Kidney (tissue), 22 donors: ENCODE measurements at places on chromosomes 7 and 10. TPM values are rescaled to one million over a fixed set of nuclear protein-coding genes. Genes with fewer than 3 reads are reported as not detected.

- DNase-seq, result no peak
Observed at GRCh38 chr10:72622271-72622670, 3.6 kb downstream of the MICU1 start.

The NCAPG2 gene
- total RNA-seq, result 6.3 TPM

DNA sequence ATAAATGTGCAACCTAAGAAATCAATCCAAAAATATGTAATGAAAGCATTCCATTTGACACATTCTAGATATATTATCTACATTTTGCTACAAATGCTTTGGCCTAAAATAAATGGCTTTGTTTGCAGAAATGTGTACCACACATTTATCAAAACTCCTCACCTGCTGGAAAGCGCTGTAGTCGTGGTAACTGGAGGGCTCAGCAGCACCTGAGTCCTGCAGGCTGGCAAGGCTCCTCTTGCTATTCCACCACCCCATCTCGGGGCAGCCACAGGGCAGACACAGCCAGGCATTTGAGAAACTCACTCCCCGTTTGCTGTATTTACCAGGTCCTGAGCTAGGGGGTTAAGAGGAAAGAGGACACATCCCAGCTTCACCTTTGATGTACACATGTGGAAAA, 68.1 kb upstream of the TOMM7 start:
- no peak for DNase-seq

The ARMC3 gene
- total RNA-seq, result 5.5 TPM

The PPP1R3C gene
- 20.3 TPM for total RNA-seq

The PLCE1 gene
- 8.7 TPM for total RNA-seq

GRCh38 chr7:29091715-29092114, 54.6 kb downstream of the CPVL start:
- DNase-seq, result peak; percentile 77

The PIP gene
- total RNA-seq, result 0.47 TPM

The COL17A1 gene
- 10.8 TPM for total RNA-seq

DNA sequence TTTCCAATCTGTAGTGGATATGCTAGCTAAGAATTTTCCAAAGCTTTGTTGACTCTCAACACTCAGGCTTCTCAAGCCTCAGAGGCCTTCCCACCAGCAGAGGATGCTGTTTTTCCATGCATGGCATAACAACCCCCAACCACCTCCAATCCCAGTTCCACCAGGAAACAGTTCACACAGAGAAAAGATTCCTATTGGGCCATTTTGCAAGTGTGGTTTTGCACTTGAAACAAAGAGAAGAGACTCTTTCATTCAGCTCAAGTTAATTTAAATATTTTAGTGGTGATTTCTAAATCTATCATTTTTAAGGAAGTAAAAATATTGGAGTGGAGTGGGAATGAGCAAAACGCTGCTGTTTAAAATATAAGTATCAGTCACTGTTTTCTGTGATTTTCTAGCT, 105.6 kb upstream of the COL1A2 start:
- DNase-seq, result peak; percentile 92

DNA sequence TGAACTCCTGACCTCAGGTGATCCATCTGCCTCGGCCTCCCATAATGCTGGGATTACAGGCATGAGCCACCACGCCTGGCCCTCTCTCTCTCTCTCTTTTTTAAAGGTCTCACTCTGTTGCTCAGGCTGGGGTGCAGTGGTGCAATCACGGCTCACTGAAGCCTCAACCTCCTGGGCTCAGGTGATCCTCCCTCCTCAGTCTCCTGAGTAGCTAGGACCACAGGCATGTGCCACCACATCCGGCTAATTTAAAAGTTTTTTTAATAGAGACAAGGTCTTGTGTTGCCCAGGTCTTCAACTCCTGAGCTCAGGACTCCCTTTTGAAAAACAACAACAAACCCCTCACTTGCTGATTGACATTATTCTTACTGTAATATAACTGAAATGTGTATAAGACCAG, 11.6 kb downstream of the PALD1 start:
- no peak for DNase-seq

The SPAM1 gene
- total RNA-seq, result not detected

The C10orf67 gene
- total RNA-seq, result 1.6 TPM

The NEUROG3 gene
- not detected for total RNA-seq

The COL26A1 gene
- 1.2 TPM for total RNA-seq

The OR6B1 gene
- total RNA-seq, result not detected

DNA sequence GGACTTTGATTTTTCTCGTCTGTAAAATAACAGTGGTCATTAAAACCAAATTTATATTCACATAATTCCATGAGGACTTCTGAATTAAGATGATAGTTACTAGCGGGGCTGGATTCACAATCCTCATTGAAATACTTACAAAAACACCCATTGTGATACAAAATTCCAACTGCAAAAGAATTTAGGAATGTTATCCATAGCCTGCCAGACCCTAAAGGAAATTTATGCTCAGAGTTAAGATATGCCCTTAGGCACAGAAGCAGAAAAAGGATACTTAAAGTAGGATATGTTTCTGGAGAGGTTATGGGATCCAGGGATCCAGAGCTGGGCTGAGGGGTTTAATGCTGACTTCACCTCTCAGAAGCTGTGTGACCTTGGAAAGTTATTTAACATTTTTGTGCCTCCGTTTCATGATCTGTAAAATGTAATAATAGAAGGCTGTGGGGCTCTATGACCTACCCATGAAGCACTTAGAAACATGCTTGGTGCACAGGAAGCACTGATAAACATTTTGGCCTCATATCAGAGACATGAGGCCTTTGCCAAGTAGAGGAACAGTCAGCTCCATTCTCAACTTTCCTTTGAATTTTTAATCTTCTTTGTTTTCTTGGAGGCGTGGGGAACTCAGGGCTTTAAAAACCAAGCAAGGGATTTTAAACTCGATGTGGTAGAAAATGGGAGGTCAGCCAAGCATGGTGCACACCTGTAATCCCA, 744.7 kb downstream of the KCNMA1 start:
- DNase-seq, result peak; percentile 13

GRCh38 chr10:104139221-104139620, 17.2 kb downstream of the SFR1 start:
- DNase-seq, result no peak

The PRKG1 gene
- 14.8 TPM for total RNA-seq

The KCP gene
- total RNA-seq, result 44.6 TPM

The HABP2 gene
- total RNA-seq, result 25.6 TPM

The LIPM gene
- not detected for total RNA-seq

The HPSE2 gene
- total RNA-seq, result 3.0 TPM

- no peak for DNase-seq
Observed at GRCh38 chr7:17236171-17236570, 62.3 kb upstream of the AHR start.

GRCh38 chr7:42414028-42414427, 177.0 kb upstream of the GLI3 start:
- no peak for DNase-seq

DNA sequence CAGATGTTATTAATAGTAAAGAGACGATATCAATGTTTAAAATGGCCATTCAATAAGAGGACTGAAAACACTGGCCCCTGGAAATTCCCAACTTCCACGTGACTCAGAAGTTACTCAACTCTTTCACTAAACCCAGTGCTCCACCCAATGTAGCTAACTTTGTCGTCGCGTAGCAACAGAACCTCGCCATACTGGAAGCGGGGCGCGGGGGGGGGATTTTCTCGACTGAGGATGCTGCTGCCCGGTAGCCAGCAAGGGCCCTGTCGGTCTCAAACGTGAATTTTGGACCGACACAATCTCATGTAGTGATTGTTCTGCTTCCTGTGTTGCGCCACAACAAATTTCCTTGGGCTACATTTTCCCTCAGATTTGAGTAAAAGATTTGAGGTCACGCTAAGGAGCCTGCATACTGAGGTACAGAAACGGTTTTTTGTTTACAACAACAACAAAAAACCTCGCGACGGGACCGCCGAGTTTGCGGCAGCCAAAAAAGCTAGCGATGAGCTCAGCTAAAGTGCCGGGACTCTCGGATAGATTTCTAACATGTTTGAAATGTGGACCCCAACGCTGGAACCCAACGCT, 977 bp upstream of the SFR1 start:
- DNase-seq, result peak; percentile 93

DNA sequence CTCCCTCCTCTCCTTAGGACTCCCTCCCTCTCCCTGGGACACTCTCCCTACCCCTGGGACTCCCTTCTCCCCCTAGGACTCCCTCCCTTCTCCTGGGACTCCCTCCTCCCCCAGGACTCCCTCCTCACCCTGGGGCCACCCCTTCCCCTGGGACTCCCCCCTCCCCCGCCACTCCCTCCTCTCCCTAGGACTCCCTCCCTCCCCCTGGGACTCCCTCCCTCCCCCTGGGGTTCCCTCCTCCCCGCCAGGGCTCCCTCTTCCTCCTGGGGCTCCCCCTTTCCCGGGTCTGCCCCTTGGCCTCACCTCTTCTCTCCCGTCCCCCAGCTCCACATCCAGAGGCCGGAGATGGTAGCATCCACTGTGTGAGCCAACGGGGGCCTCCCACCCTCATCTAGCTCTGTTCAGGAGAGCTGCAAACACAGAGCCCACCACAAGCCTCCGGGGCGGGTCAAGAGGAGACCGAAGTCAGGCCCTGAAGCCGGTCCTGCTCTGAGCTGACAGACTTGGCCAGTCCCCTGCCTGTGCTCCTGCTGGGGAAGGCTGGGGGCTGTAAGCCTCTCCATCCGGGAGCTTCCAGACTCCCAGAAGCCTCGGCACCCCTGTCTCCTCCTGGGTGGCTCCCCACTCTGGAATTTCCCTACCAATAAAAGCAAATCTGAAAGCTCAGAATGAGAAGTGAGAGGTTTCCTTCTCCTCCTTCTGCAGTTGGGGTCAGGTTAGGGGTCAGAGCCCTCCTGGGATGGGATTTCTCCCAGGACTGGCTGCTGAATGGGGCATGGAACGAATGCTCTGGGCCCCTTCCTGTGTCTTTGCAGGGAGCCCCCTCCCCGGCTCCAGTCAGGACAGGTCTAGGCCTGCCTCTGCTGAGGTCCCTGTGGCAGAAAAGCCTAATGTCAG, 1.4 kb upstream of the MUC17 start:
- no peak for DNase-seq

The AKR1E2 gene
- total RNA-seq, result 5.8 TPM
